Adrenal gland (tissue), 19 donors: ENCODE measurements at places on chromosomes 13 and 19.

- DNase-seq: no peak
Observed at GRCh38 chr13:47117268-47117667, 220.4 kb upstream of the HTR2A start.

DNA sequence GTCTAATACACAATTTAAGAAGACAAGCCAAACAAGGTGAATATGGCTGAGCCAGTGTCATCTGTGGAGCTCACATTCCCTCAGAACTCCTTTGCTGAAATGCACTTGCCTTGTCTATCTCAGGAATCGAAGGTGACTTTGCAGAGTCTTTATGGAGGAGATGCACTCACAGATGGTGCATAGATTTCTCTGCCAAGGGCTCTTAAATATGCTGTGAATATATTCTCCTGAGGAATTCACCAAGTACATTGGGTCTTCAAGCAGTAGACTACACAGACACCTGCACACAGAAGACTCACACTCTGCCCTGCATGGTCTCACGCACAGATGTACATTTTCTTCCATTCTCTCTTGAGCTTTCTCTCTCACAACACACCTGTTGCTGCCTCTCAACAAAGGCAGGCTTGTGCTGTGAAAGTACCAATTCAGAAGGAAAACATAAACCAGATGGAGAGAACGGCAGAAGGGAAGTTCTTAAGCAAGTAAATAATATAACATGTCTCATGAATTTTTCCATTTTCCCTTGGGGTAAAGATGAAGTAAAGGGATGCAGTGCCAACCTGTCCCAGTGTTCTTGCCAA lies 174.7 kb downstream of the DLEU7 start:
- no peak for DNase-seq

DNA sequence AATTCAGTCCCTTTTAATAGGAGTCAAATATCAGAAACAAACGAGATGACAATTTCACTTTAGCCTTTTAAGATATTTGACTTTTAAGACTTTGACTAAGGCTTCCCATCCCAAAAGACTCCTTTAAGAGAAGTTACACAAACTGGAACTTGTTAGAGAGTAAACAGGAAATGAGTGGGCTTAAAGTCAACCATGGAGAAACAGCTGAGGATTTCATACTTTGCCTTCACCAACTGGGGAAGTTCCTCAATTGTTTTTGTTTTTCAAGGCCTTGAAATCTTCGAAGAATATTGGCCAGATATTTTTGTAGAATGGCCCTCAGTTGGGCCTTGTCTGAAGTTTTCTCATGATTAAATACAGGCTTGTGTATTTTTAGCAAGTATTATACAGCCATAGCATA lies 227.3 kb downstream of the POU4F1 start:
- DNase-seq: no peak

- DNase-seq: no peak
Observed at GRCh38 chr19:10826846-10827245, 9.2 kb downstream of the TMED1 start.

DNA sequence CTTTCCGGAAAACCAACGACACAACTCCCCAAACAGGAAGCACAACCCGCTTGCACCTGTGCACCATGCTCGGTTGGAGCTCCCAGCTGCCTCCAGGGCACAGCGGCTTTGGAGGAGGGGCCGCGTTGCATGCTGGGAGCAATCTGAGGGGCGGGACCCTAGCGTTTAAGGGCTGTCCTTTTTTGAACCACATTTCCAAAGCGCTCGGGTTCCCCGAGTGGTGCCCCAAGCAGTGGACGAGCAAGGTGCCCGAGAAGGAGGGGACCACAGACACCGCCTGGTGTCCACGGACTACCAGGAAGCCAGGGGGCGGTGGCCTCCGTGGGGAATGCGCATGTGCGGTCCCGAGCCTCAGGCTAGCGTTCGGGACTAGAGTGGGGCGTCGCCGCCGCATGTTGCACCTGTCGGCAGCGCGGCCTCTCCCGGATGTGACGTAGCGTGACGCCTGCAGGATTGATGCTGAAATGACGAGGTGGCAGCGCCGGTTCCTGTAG lies 11.9 kb upstream of the ZNF57 start:
- DNase-seq: no peak

- no peak for DNase-seq
Observed at GRCh38 chr19:50694815-50695145, 24.8 kb downstream of the SHANK1 start.

DNA sequence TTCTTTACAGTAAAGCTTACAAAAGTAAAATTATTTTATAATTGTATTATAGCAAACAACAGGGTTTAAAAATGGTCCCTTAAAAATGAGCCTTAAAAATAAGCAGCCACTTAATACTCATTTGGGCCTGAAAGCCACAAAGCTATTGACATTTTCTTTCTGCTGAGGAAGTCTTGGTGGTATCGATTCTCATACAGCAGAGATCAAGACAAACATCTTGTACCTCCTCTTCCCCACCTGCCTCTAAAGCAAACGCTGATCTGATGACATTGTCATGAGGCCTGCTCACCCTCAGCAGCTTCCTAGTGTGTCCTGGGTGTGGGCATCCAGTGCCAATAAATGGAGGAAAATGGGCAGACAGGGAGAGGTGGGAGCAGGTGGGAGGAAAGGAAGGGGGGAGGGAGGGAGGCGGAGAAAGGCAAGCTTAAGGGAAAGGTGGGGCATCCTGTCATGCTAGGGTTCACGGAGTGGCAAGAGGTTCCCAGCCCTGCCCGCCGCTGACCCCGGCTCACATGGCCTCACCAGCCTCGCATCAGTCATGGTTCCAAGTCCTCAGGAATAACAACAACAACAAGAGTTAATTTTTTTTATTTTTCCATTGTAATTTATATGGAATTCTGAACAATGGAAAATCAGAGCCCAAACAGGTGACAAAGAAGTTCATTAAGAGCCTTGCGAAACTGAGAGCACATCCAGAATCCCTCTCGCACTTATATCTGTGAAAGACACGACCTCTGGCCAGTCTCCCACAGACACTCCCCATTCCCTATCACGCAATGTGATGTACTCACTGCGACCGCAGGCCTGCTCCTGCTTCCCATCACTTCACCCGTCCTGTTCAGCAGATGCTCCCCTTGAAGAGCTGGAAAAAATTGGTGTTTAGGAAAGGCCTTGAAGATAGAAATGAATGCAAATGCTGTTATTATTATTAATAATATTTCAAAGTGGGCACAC lies 15.1 kb upstream of the ATP11A start:
- DNase-seq: peak; percentile 28

- DNase-seq: no peak
Observed at GRCh38 chr13:52983836-52984235, 44.8 kb upstream of the OLFM4 start.

DNA sequence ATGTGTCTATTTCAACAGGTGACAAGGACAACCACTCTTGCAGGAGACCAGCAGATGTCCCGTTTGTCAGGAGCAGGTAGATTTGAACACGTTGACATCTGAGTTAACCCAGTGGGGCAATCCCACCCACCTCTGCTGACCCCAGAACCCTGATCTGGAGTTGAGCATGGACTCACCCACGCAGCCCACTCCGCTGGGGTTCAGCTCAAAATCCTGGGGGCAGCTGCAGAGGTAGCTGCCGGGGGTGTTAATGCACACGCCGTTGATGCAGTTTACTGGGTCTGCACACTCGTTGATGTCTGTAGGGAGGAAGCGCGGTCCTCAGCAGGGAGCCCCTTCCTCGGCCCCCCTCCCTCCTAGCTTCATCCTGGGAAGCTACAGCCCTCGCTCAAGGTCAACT lies 39.9 kb downstream of the FBN3 start:
- DNase-seq: no peak

DNA sequence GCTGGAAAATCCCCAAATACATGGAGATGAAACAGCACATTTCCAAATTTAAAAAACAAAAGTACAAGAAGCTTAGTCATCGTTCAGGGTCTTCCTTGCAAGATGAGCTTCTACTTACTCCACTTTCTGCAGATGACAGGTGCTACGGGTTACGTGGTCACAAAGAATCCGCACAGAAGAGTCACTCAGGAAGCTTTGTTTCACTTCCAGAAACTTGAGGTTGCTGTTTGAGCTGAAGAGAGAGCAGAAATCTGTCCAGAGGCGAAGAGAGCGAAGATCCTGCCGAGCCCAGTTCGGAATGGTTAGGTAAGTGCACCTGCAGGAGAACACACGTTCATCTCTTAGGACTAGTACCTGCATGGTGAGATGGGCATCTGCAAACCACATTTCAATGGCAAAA lies 9.4 kb downstream of the NLRP7 start:
- no peak for DNase-seq

DNA sequence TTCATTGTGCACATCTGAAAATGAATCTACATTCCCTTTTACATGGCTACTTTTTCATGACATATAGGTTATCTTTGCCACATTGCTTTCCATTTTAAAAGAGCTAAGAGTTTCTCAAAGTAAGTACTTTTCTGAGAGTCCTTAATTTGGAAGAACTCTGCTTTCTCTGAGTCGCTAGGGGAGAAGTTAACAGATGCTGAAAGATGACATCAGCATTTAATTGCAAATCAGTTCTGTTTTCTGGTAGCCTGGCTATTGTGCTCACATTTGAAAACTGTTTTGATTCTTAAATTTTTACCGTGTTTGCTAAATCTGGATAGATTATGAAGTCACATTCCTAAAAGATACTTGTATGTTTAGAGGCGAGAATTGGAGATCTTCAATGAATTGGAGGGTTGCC lies 107.7 kb upstream of the C1QTNF9B start:
- no peak for DNase-seq

DNA sequence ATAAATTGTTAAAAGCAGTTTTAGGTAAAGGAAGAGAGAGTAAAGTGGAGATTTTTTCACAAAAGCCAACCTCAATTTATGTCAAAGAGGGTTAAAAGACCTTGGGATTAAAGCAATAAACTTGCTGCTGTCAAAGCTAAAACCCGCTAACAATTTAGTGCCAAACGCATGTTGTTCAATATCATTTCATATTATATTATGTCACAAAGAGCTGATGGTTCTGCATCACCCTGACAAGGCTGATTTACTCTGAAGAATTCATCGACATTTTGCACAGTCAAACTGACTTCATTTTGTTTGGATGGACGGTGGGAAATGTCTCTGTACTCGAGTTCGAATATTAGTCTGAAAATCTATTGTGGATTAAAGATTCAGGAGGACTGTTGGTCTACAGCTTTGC lies 315.8 kb upstream of the TSHZ3 start:
- DNase-seq: no peak

DNA sequence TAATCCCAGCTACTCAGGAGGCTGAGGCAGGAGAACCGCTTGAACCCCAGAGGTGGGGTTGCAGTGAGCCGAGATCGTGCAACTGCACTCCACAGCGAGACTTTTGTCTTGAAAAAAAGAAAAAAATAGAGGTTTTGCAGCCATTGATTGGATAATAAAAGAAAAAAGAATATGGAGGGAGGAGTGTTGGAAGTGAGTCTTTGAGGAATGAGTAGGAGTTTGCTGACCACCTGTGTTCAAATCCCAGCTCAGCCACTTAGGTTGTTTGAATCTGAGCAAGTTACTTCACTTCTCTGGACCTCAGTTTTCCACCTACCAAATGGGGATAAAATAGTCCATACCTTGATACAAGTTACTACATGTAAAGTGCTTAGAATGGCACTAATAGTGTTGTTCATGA lies 6.2 kb downstream of the NRTN start:
- DNase-seq: no peak

DNA sequence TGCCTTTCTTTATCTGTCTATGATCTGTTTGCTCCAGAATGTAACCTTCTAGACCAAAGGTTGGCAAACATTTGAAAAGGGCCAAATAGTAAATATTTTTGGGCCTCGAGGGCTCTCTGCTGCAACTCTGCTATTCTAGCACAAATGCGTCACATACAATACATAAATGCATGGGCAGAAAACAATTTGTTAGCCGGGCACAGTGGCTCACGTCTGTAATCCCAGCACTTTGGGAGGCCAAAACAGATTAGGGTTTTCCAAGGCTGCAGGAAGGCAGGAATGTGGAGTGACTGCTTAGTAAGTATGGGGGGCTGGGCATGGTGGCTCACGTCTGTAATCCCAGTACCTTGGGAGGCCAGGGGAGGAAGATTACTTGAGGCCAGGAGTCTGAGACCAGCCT lies 21.9 kb upstream of the EVI5L start:
- DNase-seq: no peak

DNA sequence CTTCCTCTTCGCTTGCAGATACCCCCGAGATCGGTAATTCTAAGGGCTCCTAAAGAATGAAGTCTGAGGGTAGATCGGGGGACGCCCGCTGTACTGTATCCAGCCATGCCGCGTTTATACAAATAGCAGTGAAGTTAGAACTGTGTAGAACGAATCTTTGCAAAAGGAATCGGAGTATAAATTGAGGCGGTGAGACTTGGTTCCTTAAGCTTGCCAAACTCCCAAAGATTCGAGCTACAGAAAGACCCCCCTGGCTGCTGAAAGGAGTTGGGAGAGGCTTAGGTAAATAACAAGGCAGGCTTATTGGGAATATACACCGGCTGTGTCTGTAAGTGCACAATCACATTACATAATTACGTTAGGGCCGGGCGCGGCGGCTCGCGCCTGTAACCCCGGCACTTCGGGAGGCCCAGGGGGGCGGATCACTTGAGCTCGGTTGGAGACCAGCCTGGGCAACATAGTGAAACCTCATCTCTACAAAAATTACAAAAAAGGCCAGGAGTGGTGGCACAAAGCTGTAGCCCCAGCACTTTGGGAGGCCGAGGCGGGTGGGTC lies 12.2 kb downstream of the TMEM160 start:
- DNase-seq: no peak

DNA sequence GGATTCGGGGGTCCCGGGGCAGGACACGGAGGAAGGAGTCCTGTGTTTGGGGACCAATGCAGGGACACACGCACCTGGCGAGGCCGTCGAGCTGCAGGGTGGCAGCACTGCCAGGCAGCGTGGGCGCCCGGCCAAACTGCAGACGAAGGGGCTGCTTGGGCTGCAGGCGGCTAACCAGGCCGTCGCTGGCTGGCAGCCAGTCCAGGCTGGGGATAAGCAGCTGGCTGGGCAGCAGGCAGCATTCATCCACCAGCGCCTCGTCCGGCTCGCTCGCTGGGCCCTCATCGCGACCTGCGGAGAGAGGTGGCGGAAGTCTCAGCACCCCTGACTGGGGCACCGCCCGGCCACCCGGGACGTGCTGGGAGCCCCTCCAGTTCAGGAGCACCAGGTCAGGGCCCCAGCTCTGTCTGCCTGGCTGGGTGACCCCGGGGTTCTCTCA lies 11.5 kb downstream of the CFD start:
- DNase-seq: no peak

DNA sequence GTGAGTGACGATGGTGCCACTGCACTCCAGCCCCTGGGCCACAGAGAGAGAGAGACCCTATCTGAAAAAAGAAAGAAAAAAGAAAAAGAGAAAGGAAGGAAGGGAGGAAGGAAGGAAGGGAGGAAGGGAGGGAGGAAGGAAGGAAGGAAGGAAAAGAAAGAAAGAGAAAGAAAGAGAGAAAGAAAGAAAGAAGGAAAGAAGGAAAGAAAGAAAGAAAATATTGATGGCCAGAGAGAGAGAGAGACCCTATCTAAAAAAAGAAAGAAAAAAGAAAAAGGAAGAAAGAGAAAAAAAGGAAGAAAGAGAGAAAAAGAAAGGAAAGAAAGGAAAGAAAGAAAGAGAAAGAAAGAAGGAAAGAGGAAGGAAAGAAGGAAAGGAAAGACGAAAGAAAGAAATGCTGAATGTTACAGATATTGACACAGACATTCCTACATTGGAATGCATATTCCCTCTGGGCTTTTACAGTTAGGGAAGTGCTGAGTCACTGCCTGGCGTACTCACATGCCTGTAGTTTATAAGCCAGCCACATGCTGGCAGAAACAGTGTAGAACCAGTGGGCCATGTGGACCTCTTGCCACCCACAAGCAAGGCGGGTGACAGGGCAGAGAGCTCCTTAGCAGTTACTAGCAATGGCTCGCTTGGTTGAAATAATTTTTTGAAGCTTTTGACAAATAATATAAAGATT lies 34.6 kb upstream of the SLC46A3 start:
- DNase-seq: peak; percentile 54
